ENCODE measurements at places on chromosomes 3 and 15. TPM values are rescaled to one million over a fixed set of nuclear protein-coding genes. Genes with fewer than 3 reads are reported as not detected.

SKOR1 gene
- 0.10 TPM for total RNA-seq

GP5 gene
- total RNA-seq, result 0.39 TPM

PCOLCE2 gene
- 2.4 TPM for total RNA-seq

ARNT2 gene
- 2.8 TPM for total RNA-seq

SLC51A gene
- 0.49 TPM for total RNA-seq

THAP10 gene
- 2.1 TPM for total RNA-seq

PLXNA1 gene
- total RNA-seq, result 24.9 TPM
